ENCODE measurements at places on chromosomes 3 and 15.

GRCh38 chr3:32913790-32914446 is 37.5 kb upstream of the CCR4 start:
- DNase-seq = no peak

DNA sequence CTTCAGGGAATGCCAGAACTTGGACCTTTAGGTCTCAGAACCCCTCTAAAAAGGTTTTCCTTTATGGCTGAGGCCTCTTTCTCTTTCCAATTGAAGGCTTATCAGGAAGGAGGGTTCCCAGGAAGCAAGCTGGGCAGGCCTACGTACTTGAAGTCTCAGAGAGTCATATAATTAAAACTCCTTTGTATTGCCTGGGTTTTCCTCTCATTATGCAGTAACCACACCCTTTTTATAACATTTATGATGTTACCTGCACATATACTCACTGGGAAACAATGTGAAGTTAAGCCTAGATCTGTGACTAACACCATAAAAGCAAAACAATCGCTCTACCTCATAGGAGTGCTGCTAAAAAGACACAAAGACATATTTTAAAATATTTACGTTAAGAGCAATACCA is 27.3 kb downstream of the SERP1 start:
- no peak for DNase-seq

DNA sequence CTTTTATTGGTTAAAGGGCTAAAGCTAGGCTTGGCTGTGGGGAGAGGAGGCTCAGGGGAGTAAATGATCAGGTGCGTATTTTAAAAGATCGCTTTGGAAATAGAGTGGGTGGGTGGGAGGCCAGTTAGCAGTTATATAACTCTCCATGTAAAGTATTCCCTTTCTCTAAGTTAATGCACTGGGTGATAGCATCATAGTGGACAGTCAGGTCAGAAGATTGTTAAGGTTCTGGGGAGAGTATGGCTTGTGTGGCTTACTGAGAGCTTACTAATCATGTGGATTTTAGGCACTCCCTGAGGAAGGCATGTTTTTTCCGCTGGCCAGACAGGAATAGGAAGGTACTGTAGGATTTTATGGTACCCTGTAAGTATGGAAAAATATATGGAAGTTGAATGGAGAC is 6.3 kb upstream of the EIF3J start:
- DNase-seq = no peak

DNA sequence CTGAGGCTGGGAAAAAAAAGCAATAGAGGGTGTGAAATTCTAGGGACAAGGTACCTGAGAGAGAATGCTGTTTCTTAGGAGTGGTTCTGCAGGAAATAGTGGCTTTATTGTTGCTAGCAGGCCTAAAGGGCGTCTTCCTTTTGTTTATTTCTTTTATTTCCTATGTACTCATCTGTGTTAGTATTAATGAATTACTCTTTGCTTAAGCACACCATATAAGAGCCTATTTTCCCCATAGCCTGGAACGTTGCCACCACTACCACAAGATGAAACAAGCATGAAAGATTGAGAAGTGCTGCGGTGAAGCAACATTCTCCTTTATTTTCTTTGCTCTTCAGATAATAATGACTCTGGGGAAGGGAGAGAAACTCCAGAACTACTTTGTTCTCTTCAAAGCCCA is 21.3 kb upstream of the GOLIM4 start:
- DNase-seq = no peak

- no peak for DNase-seq
These were observed 16.1 kb downstream of the KLF15 start for GRCh38 chr3:126340943-126341754.

GRCh38 chr3:106125321-106125720 is 256.5 kb upstream of the CBLB start:
- no peak for DNase-seq

- no peak for DNase-seq
These were observed 28.4 kb downstream of the SH3GL3 start for GRCh38 chr15:83475551-83475950.

- no peak for DNase-seq
These were observed 29.1 kb upstream of the MANF start for GRCh38 chr3:51355891-51356578.

DNA sequence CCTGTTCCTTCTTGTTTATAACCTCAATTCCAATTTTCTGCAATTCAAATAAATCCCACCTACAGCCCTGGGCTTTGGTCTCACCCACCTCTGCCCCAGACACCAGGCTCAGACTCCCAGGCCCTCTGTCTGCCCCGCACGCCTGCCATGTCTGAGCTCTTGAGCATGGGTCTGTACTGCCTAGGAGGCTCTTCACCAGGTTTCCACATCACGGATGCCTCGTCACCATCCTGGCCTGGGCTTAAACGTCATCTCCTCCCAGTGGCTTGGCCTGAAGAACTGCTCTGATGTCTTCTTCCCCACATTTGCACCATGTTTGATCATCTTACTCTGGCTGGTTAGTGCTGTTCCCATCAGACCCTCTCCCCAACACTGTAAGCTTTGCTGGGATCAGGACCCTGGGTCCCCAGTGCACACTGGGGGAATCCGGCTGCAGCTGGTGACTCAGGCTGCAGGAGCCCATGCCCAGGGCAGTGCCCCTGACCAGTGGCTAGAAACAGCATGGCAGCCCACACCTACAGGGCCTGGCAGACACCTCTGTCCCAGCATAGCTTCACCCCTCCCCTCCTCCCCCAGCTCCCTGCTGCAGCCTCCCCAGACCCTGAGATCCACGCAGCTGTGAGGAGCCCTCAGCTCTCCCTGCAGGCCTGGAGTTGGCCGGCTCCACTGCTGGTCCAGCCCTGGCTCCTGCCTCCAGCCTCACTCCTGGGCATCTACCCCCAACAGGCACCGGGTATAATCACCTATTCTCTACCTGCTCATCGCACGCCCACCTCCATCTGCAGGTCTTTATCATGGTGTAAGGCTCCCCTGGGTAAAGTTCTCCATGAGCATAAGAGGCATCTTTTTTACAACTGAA is 162.8 kb upstream of the NSMCE3 start:
- no peak for DNase-seq

GRCh38 chr3:73094951-73095350 is 33.5 kb downstream of the EBLN2 start:
- peak; percentile 58 for DNase-seq

- DNase-seq = peak; percentile 25
These were observed 27.1 kb downstream of the P2RY12 start for GRCh38 chr3:151357463-151357850.

DNA sequence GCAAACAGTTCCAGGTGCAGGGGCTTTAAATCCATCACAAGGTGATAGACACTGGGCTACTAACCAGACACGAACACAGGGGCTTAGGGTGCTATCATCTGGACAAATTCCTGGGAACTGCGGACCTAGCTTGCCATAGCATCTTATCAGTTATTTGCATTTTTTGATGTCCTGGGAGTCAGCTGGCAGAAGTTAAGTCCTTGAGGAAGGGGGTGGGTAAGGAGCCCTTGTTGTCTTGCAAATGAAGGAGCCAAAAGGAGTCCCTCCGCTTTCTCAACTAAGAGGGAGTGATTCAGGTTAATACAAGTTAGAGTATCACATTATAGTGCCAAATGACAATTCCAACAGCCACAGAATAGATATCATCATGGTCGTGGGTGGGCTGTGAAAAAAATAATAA is 108.9 kb downstream of the NPAP1 start:
- no peak for DNase-seq

- DNase-seq = no peak
These were observed 82.9 kb upstream of the THBS1 start for GRCh38 chr15:39497759-39498565.

Data from spinal cord (tissue), 10 donors.